Stimulated activated CD4-positive, alpha-beta T cell treated with anti-CD3 and anti-CD28 coated beads, Interleukin-15, amount 100 ng/mL, for 1 hour (primary cell): ENCODE measurements at places on chromosomes 5 and 9.

DNA sequence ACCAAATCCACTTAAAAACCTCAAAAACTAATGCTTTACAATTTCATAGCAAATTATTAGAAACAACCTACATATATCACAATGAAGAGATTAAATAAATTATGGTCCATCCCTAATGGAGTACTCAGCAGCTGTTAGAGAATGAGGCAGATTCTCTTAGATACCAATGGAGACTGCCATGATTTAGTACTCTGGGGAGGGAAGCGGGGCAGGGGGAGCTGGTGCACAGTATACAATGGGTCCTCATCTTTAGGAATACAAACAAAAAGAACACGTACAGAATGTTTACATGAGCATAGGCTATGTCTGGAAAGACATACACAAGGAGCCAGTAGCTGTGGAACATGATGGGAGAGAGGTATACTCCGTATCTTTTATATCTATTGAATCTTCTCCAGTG lies 2.0 kb downstream of the LIFR start:
- no peak for DNase-seq

DNA sequence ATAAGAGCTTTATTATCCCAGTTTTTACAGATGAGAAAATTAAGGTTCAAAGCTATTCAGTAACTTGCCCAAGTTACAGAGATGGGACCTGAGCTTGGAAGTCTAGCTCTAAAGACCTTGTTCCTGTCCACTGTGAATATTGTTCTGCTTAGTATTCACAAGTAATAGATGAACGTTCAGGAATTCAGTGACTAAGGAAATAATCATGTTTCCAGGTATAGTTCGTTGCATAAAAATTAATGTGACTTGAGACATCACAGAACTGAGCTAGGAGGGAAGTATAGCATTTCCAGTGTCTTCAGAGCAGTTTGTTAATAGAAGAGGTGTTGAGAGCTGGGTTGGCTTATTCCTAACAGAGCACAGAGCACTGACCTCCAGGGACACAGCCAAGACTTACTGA lies 136.1 kb downstream of the FGF1 start:
- DNase-seq = no peak

GRCh38 chr9:108270051-108270450 lies 585.7 kb downstream of the ACTL7B start:
- no peak for DNase-seq

DNA sequence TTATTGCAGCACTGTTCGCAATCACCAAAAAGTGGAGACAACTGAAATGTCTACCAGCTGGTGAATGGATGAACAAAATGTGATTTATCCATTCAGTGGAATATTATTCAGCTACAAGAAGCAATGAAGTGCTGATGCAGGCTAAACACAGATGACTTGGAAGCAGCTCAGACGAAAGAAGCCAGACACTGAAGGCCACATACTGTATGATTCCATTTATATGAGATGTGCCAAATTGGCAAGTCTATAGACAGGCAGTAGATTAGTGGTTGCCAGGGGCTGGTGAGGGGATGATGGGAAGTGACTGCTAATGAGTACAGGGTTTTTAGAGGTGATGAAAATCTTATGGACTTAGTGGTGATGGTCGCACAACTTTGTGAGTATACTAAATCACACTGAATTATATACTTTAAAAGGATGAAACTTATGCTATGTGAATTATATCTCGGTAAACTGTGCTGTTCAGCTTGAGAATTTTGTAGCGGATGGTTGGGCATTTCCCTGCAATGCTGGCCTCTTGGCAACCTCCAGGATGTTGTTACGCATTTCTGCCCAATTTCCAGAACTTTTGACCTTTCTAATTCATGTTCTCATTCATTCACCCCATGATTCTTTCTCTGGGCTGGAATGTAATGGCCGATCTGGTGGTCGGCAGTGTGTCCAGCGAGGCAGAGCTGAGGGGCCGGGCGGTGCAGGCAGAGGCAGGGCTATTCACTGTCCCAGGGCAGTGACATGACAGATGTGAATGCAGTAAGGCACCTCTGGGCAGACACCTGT lies 22.0 kb upstream of the WNK2 start:
- DNase-seq = no peak

DNA sequence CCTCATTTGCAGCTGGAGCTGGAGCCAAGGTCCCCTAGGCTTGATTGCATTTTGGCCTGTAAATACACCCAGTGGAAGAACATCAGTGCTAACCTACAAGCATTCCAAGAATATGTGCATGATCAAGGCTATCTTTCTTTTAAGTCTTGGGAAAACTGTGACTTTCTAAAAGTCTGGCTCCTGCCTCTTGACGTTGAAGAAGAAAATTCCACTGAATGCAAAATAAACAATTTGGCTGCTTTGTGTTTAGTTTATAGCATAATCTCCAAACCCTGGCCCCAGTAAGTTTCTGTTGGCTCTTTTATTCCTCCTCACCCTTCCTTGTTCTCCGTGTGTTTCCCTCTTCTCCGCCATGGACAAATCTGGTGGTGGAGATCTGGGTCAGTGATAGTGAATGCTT lies 109.3 kb upstream of the TLE1 start:
- no peak for DNase-seq

DNA sequence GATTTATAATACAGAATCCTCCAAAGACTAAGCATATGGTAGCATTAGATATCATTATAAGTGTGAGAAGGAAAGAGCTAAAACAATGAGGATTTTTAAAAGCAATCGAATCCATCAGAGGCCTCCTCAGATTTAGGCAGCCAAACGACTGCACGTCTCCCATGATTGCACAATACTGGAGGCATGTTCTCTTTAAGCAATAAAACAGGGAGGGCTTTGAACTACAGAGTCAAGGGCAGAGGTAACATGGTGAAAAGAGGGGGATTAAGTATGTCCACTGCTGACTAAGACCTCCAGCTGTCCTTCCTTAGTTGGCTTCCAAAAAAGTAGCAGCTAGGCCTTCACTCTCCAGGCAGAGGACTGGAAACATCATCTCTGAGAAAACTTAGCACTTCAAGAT lies 298.7 kb upstream of the RGMB start:
- no peak for DNase-seq

- no peak for DNase-seq
Measured at GRCh38 chr9:133961226-133962165, 30.6 kb downstream of the VAV2 start.

DNA sequence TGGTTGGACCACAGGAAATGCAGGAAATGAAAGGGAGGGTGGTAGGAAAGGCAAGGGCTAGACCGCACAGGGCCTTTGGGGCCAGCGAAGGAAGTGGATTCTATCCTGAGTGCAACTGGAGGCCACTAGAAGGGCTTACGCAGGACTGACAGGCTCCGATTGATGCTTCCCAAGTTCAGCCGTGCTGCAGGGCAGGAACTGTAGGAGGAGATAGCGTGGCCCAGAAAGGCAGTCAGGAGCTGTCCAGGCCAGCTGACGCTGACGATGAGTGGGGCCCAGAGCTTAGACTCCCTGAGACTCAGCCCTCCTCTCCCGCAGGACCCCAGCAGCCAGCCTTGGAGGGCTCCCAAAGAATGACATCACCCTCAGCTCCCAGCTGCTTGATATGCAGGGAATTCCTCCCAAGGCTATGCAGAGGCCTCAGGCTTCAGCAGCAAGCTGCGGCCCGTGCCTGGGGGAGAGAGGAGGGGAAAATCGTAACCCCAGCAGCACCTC lies 48.8 kb downstream of the KCNIP1 start:
- DNase-seq = no peak

- no peak for DNase-seq
Measured at GRCh38 chr5:17147617-17148016, 69.8 kb upstream of the BASP1 start.

DNA sequence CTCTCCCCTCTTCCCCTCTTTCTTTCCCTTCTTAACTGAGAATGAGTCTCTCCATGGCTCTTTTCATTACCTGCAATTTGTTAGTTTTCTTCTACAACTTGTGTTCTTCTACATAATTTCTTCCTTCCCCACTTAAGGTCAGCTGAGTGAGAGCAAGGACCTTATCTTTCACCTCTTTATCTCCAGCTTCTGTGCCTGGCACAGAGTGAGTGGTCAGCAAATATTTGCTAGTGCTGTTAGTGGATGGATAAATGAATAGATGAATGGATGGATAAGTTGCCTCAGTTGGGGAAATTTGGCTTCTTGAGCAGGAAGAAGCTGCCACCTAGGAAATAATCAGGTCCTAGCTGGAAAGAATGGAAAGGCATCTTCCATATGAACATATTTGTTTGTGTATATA lies 44.6 kb upstream of the PPARGC1B start:
- no peak for DNase-seq

DNA sequence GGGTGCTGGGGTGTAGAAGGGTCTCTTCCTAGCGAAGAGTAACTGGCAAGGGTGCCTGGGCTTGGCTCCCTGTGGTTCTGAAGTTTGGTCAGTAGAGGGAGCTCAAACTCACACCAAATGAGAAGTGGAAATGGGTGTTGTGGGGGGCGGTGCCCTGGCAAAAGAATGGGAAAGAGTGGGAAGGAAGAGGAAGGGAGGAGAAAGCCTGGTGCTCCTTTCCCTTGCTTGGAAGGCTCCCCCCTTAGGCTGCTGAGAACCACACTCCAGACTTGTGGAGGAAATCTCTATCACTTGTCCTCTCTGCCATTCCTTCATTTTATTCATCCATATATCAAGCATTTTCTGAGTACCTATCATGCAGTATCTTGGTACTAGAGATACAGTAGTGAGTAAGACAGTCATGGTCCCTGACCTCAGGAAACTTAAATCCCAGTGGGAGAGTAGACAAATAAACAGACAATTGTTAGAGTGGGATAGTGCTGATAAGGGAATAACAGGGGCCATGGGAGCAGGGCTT lies 13.0 kb downstream of the SLC4A9 start:
- peak; percentile 5 for DNase-seq

GRCh38 chr5:95686651-95687050 lies 3.9 kb upstream of the SPATA9 start:
- DNase-seq = no peak

- no peak for DNase-seq
Measured at GRCh38 chr9:114985959-114986501, 55.6 kb upstream of the TNFSF8 start.

GRCh38 chr9:124348831-124349230 lies 66.4 kb downstream of the PSMB7 start:
- no peak for DNase-seq

- DNase-seq = no peak
Measured at GRCh38 chr9:131259916-131260597, 16.3 kb downstream of the FAM78A start.

DNA sequence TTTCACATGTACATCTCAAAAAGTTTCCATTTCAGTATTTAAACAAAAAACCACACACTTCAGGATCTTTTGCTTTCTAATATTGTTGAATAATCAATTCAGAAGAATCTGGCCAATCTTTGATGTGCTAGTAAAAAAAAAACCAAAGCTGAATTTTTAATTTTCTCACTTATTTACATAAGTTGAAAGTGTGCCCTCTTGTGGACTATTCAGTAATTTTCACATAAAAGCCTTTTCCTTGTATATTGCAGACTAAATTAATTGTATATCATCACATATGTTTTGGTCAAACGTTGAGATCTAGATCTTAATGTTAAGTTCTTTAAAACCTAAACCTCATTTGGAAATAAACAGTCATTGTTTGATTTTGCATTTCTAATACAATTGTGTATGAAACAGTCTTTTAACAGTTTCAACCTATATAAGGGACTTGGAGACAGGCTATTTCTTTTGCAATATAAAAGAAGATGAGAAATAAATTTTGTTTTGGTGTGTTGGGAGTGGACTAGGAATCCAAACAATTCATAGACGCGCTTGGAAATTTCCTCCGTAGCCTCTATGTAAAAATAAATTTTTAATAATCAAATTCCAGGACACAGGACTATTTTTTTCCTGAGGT lies 68.1 kb downstream of the NIPBL start:
- DNase-seq = no peak

DNA sequence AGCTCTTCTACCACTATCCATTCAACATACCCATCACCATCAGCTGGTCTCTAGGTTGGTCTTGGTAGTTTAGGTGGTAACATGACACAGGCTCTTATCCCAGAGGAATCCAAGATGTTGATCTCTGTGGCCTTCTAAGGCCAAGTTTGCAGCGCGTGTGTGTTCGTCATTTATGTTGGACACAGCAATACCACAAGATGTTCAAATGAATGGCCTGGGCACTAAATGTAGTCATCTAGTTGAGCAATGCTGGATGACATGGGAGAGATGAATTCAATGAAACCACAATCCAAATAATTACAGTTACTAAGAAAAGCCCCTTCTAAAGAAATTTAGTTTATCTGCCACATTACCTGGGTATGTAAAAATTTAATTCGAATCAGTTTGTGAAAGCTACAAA lies 292.4 kb downstream of the MRPS30 start:
- no peak for DNase-seq

- DNase-seq = no peak
Measured at GRCh38 chr9:3929345-3930047, 370.4 kb downstream of the GLIS3 start.

DNA sequence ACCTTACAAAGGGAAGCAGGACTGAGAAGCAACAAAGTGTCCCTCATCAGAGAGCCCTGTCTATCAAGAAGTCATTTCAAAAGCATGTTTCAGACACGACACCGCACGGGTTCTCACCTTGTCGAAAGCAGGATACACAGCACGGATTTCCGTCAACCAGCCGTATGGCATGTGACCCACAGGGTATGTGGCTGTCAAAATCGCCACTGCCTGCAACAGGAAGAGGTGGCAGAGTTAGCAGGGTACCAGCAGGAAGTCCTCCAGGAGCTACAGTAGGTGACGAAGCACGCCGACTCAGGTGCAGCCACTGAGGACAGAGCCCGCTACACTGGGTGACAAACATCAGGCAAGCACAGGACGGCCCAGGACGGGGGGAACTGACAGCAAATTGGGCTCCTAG lies 81.2 kb downstream of the OTULIN start:
- DNase-seq = no peak

DNA sequence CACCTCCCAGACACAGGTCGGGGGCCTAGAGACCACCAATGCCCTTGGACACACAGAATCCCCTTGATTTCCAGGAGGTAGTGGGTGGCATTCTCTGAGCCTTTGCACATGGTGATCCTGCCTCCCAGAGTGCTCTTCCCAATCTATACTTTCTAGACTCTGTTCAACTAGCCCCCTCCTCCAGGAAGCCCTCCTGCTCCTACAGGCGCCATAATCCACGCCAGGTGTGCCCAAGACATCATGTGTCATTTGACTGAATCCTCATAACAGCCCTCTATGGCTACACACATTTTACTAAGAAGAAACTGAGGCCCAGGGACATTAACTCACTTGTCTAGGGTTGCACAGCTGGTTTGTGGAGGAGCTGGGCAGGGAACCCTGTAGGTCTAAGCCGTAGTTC lies 7.1 kb downstream of the BBLN start:
- no peak for DNase-seq

- DNase-seq = no peak
Measured at GRCh38 chr5:6395621-6396020, 17.3 kb upstream of the MED10 start.

DNA sequence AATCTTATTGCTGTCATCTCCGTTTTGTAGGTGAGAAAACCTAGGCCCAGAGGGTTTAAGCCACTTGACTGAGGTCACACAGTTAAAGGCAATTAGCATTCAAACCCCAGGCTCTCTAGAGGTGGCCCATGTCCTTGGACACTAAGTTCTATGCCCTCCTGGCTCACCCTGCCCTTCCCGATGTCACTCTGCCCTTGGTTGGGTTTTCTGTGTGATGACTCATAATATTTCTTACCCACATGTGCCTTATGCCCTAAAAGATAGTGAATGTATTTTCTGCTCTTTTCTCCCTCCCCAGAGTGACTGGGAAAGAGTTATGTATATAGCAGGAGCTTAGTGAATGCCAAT lies 174.5 kb upstream of the PITX1 start:
- DNase-seq = no peak
